ENCODE measurements at places on chromosomes 7 and 10. TPM values are rescaled to one million over a fixed set of nuclear protein-coding genes. Genes with fewer than 3 reads are reported as not detected.

The CYP2C19 gene
- total RNA-seq: not detected

The POM121C gene
- 78.2 TPM for total RNA-seq

The ASAH2B gene
- 3.3 TPM for total RNA-seq

The ZNF92 gene
- 17.3 TPM for total RNA-seq

The NUTM2E gene
- 0.11 TPM for total RNA-seq

Measured in activated CD8-positive, alpha-beta T cell treated with anti-CD3 and anti-CD28 coated beads, Interleukin-2, amount 10 ng/mL, durations not matched to agents 7 days and 5 days (primary cell).